ENCODE measurements at places on chromosomes 3 and 15. TPM values are rescaled to one million over a fixed set of nuclear protein-coding genes. Genes with fewer than 3 reads are reported as not detected.

- H3K27ac ChIP-seq: no peak overlapping the region
- no peak overlapping the region for H3K4me3 ChIP-seq
- DNase-seq: no peak
- peaks cover 3% of the 10 kb centered on the region for H3K4me1 ChIP-seq
Measured at GRCh38 chr3:65659396-65659795, 379.3 kb downstream of the MAGI1 start.

GRCh38 chr3:66480666-66481065, 20.2 kb downstream of the LRIG1 start:
- H3K4me1 ChIP-seq: peaks cover 46% of the 10 kb centered on the region
- H3K27me3 ChIP-seq: no peaks in the 10 kb centered on the region
- H3K27ac ChIP-seq: no peak overlapping the region
- H3K4me3 ChIP-seq: no peak overlapping the region

GRCh38 chr3:191020730-191021396, 158.4 kb upstream of the GMNC start:
- no peak overlapping the region for H3K4me3 ChIP-seq
- no peaks in the 10 kb centered on the region for H3K36me3 ChIP-seq
- no peak for DNase-seq
- peaks cover 3% of the 10 kb centered on the region for H3K4me1 ChIP-seq
- H3K27ac ChIP-seq: no peak overlapping the region

- no peaks in the 10 kb centered on the region for H3K27me3 ChIP-seq
- H3K36me3 ChIP-seq: no peaks in the 10 kb centered on the region
- H3K4me1 ChIP-seq: peaks cover 39% of the 10 kb centered on the region
- peak; percentile 86 for DNase-seq
Measured at GRCh38 chr3:54951405-54951804, 23.5 kb upstream of the LRTM1 start.

DNA sequence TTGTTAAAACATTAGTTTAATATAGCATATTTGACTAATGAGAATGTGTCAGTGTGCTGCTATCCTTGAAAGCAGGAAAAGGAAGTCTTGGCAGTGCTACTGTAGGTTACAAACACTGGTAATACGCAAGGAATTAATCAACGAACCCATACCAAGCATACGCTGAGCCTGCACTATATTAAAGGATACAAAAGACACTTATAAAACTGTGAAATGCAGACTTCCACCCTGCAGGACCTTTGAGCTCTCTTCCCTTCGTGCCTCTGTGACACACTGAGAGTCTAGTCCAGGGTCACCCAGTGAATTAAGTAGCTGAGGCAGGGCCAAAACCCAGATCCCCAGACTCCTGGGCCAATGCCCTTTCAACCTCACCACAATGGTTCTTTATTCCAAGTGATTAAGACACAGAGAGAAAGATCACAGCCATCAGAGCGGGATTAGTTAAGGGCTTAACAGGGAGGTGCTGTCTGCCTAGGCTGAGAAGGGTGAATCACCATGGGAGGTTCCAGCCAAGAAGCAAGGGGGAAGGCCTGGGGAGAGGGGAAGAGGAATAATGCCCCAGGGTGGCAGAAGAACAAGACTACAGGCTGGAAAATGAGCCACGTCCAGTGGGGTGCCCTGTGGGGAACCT, 6.8 kb downstream of the ANXA2 start:
- peaks cover 92% of the 10 kb centered on the region for H3K4me1 ChIP-seq
- DNase-seq: no peak
- H3K27ac ChIP-seq: peak overlapping the region; percentile 95
- H3K4me3 ChIP-seq: peak overlapping the region; percentile 72

DNA sequence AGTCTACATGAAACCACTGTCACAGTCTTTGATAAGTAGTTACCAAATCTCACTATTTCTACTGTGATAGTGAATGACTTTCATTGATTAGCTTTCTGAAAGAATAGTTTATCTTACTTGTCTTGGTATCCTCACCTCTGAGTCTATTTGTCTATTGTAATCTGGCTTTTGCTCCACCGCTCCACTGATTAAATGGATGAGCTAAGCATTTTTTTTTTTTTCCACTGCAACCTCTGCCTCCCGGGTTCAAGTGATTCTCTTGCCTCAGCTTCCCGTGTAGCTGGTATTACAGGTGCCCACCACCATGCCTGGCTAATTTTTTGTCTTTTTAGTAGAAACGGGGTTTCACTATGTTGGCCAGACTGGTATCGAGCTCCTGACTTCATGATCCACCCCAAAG, 12.9 kb downstream of the BBS4 start:
- no peak overlapping the region for H3K27ac ChIP-seq
- no peaks in the 10 kb centered on the region for H3K27me3 ChIP-seq
- no peaks in the 10 kb centered on the region for H3K4me1 ChIP-seq
- H3K36me3 ChIP-seq: peaks cover 17% of the 10 kb centered on the region

The TOMM70 gene
- total RNA-seq: 36.3 TPM

The LEO1 gene
- 17.9 TPM for total RNA-seq

The KBTBD12 gene
- not detected for total RNA-seq
